ENCODE measurements at places on chromosomes 1 and 21.

- no peak for DNase-seq
These were observed 90.2 kb upstream of the NGF start for GRCh38 chr1:115428256-115428655.

GRCh38 chr1:7207875-7208646 is 422.8 kb downstream of the CAMTA1 start:
- DNase-seq, result peak; percentile 85

DNA sequence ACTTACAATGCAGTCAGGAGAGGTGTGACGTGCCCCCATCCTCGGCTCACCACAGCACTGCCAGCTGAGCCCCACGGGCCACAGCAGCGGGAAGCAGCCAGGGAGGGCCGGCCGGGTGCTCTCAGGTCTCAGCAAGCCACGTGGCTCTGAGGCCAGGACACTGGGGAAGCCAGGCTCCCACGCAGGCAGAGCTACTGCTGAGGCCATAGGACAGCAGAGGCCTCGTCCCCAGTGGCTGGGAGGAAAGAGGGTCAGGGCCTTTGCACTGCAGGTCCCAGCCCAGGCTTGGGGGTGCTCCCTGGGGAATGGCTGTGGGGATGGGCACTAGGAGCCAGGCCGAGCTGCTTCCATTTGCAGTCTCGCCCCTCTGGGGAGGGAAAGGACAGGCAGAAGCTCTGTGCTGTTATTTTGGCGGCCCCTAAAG is 5.8 kb downstream of the LRRC47 start:
- no peak for DNase-seq

- no peak for DNase-seq
These were observed 86.4 kb downstream of the GPR161 start for GRCh38 chr1:168050307-168050706.

- no peak for DNase-seq
These were observed 1.5 kb downstream of the EIF3I start for GRCh38 chr1:32223683-32224082.

DNA sequence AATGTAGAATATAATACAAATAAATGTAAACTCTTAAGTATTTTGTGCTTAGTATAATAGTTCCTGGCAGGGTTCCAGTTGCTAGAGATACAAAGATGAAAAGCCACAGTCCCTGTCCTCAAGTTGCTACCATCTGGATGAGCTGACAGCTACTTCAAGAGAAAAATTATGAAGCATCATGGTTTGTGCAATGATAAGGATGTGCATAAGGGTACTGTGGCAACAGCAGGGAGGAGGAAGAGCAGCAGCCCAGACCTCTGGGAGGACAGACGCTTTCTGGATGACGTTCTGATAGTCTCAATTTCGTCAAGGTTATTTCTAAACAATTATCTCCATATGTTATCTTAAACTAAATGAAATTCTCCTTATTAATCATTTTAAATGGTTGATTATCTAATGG is 198.9 kb downstream of the NTNG1 start:
- DNase-seq, result no peak

DNA sequence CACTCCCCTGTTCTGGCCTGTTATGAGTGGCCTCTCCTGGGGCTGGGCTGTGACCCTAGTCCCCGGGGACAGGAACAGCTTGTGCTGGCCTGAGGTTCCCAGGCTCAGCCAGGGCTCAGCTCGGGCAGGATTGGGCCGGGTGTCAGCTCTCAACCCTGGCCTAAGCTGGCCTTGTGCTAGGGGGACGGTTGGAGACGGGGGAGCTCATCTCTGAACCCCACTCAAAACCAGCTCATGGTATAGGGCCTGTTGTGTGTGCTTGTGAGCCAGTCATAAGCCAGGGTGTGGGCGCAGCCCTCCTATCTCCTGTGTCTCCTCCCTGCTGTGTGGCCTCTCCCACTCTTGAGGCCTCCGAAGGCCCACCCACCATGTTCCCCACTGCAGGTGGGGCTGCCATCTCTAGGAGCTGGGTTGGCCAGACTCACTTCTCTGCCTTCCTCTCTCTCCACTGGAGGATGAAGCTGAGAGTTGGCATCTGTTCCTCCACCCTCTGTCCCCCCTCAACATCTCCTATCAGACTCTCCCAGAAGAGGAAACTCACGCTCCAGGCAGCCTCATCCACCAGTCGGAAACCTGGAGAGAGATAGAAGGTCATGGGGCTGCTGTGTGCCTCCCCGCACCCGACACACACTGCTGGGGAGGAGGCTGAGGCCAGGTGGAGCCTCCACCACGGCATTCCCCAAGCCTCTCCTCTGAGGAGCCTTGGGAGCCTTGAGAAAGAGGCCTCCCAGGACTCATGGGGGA is 1.4 kb downstream of the PEAR1 start:
- no peak for DNase-seq

DNA sequence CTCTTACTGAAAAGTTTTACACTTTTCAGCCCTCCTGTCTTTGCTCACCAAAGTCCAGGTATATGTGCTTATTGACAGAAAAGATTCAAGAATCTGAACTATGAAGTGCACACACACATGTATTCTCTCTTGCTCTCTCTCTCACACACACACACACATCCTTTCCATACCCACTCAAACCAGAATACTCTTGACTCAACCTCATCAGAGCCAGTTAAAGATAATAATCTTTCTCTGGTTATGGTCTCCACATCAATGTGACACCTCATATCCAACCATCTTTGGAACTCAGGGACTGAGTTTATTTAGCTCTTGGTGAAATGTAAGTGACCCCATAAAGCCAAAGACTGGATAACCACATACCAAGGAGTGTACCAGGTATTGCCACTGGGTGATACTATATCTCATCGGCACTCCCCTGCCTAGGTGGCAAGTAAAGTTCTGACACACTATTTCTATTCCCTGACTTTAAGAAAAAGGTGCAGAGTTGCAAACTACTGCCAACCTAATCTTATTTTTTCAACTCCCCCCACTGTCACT is 24.9 kb upstream of the RGS8 start:
- no peak for DNase-seq

- no peak for DNase-seq
These were observed 76.4 kb upstream of the DAB1 start for GRCh38 chr1:57500136-57500830.

DNA sequence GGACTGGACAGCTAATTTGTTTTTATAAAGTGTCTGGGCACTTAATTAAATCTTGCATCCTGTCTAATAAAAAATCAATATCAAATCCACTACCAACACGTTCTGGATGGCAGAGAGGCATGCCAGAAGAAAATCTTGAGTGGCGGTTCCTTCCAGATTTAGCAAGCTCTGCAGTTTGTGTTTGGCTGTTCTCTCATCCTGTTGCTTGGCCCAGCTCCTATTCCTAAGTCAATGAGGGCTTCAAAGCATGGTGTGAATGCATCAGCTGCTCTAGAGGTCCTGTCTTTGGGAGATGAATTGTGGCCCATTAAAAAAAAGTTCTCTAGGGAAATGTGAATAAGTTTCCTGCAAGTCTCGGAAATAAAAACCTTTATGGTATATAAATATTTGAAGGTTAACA is 90.3 kb downstream of the DISC1 start:
- DNase-seq, result no peak

DNA sequence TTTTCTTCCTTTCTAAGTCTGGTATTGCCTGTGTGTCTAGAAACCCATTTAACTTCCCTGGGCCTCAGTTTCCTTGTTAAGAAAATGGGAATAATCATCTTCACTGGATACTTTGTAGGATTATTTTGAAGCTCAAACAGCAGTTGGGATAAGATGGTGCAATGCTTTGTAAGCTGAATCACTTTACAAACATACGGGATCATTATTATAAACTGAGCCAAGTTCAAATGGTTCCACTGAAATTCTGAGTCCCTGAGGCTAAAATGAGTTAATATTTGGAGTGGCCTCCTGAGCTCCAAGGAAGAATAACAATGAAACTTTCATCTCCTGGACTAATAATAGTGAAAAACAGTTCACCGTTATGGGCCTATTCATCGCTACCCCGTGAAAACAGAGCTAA is 388.0 kb downstream of the PLPP3 start:
- no peak for DNase-seq

DNA sequence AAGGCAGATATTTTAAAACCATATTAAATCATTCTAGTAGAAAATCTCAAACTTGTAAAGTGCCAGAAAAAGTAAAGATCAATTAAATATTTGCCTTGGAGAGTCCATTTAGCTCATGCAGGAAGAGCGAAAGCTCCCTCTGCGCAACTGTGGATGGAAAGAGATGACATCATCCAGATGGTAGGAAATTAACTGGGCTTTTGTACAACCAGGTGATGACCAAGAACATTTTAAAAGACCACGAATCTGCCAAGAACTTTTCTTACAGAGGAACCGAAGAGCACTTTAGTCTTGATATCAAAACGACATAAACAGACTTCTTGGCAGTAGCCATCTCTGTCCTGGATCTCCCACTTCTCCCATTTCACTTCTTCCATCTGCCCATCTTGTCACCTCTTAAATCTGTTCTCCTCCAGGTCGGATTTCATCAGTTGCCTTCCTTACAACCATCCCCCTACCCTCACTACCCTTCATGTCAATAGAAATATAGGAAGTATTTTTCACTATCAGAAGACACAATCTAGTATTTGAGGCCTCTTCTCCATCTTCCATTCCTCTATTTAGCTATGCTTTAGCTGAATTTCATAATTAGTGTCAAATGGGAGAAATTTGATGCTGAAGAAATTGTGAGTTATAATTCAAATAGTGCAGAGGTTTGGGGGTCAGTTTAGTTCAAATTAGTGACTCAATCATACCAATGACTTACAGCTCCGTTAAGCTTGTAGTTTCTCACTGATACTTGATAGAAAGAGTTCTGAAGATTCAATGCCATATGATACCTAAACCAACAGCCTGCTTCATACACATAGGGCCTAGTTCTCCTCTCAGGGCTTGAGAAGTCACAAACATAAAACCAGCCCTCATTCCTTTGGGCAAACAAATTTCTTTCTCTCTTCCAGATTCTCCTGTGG is 22.0 kb upstream of the DNASE2B start:
- no peak for DNase-seq

GRCh38 chr1:156811168-156811567 is 5.5 kb downstream of the SH2D2A start:
- DNase-seq, result no peak

DNA sequence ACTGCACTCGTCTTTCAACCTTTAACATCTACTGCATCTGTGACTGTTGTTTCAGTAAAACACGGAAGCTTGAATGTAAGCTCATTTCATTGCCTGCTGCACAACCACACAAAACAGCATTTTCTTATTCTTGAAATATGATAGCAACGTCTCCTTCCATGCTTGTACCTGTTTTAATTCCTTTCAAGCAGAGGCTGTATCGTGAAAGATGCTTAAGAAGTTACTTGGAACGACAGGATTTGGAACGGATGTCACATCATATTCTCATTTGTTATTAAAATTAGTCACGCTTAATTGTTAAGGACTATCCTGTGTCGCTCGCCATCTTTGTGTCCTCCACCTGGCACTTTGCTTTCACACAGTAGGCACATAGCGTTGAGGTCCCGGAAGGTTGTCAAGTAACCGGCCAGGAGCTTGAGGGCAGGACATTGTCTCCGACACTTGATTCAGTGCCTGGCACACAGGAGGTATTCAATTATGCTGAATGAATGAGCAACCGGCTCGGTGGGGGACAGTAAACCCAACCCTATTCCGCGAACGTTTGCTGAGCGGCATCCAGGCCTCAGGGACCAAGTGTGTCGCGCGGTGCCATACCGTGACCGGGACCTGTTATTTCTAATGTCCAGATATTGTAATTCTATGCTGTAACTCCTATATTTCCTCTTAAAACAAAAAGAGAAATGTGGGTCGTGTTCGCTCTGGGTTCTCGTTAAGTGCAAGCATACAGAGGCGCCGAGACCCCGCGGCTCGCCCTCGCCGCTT is 499 bp upstream of the SH3GLB1 start:
- peak; percentile 57 for DNase-seq

DNA sequence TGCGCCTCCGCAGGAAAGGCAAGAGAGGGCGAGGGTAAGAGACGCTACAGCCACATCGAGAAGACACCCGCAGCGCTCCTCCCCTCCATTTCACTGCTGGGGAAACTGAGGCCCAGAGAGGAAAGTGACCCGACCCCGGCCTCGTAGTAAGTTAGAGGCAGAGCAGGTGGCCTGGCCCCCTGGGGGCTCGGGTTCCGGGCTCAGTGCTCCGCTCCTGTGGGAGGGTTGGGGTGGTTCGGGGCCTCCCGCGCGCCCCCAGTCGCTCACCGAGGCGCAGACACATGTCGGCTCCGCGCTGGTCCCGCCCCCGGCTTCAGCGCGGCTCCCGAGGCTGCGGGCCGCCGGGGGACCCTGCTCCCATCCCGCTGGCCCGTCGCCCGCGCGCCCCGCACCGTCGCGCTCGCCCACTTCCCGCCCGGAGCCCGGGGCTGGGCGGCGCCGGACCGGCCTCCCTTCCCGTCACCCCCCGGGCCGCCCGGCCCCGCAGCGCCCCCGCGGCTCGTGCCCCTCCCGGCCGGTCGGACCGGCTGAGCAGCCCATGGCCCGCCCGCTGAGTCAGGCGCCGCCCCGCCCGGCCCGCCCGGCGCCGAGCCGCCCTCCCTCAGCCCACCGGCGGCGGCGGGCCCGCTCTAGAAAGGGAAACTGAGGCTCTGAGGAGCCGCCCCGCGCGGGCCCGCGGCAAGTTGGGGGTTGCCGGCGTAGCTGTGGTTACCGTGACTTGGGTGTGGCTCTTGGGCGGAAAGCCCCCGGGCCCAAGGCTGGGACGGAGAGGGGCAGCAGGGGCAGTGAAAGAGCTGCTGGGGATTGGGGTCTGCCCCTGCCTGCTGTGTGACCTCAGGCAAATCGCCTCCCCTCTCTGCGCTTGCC is at the start of gene TMEM54:
Gene TMEM54, minus strand, starts transcription at position 434 of the 867 bp plus-strand sequence. Its CDS starts 151 bp downstream, at position 283.
- DNase-seq, result no peak

- DNase-seq, result no peak
These were observed 464.5 kb downstream of the USP25 start for GRCh38 chr21:16194095-16194787.

GRCh38 chr21:43739621-43740435 is 20.9 kb downstream of the PDXK start:
- DNase-seq, result no peak

- DNase-seq, result no peak
These were observed 139.9 kb upstream of the B3GALT2 start for GRCh38 chr1:193326296-193326695.

- DNase-seq, result no peak
These were observed 264.7 kb downstream of the PBX1 start for GRCh38 chr1:164823486-164824279.

DNA sequence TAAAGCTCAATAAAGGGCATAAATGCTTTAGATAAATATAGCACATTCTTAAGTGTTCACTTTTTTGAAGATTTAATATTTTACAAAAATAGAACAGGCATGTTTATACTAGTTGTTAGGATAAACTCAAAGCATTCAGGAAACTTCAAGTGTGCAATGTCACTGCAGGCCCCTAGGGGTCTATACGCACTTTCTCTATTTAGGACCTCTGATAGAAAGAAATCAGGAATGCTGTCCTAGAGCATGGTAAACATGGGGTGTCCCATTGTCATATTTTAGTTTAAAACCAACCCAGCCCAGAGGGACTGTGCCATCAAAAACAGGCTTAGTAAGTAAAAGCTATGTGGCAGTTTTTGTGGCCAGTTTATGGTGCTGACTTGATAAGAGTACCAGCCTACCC is 102.2 kb downstream of the BARHL2 start:
- DNase-seq, result no peak

DNA sequence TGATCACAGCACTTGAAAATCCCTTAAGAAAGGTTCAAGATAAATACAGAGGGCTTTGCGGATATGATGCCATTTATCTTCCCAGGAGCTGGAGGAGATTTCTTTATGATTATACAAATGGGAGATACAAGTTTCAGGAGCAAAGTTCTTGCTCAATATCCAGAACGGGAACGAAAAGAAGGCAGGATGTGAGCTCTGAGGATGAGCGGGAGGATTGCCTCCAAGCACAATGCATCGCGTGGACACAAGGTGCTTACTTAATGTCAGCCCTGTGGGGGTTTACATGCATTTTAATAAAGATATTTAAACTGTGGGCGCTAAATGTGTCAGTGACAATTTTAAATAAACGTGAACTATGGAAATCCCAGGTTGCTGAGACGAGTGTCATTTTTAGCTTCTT is 59.0 kb downstream of the SYT6 start:
- no peak for DNase-seq
